ENCODE measurements at places on chromosomes 2 and 18.

DNA sequence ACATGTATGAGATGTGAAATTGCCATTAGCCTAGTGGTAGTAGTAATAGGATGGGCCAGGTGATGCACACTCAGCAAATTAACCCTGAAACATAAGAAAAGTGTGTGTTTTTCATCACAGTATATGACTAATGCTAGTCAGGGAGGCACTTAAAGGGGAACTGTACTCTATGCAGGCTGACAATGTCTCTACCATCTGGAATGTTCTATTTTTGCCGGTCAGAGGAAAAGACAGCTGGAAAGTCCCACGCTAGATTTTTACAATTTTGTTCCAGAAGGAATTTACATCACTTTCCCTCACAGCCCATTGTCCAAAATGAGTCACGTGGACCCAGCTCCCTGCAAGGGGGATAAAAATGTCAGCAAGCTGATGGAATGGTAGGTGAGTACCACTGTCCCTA, 746.3 kb upstream of the CHAC2 start:
- DNase-seq: no peak

GRCh38 chr2:218043701-218044109, 25.3 kb upstream of the RUFY4 start:
- DNase-seq: no peak

- DNase-seq: no peak
These were observed 57.5 kb upstream of the CPO start for GRCh38 chr2:206881708-206882410.

DNA sequence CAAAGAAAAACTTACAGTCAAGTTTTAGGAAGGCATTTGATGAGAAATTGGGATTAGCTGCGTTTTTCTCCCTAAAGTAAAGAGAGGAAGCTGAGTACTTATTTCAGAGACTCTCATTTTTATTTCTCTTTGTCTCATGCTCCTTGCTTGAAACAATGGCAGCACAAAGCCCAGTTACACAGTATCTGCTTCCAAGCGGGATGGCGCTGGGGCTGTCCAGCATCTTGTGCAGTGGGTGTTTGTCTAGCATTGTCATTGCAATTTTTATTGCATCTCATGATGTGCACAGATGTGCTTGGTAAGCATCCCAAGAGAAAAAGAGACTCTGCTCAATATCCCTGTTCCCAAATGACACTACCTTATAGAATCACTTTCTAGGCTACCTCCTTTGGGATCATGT, 102.8 kb upstream of the ZNF521 start:
- DNase-seq: no peak

Data from T-helper 9 cell (primary cell).